ENCODE measurements at places on chromosomes 3 and 15.

DNA sequence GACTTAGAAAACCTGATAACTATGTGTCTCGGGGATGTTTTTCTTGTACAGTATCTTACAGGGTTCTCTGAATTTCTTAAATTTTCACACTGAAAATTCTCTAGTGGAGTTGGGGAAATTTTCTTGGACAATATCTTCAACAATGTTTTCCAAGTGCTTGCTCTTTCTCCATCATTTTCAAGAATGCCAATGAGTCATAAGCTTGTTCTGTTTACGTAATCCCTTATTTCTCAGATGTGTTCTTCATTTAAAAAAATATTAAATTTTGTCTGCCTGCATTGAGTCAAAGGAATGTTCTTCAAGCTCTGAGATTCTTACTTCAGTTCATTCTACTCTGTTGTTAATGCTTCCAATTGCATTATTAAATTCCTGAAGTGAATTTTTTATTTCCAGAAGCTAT is 21.9 kb upstream of the PLSCR2 start:
- no peak for DNase-seq

- DNase-seq, result no peak
Observed at GRCh38 chr3:42723219-42723618, 20.6 kb upstream of the HHATL start.

GRCh38 chr3:186366206-186366605 is 4.2 kb upstream of the DGKG start:
- DNase-seq, result no peak

DNA sequence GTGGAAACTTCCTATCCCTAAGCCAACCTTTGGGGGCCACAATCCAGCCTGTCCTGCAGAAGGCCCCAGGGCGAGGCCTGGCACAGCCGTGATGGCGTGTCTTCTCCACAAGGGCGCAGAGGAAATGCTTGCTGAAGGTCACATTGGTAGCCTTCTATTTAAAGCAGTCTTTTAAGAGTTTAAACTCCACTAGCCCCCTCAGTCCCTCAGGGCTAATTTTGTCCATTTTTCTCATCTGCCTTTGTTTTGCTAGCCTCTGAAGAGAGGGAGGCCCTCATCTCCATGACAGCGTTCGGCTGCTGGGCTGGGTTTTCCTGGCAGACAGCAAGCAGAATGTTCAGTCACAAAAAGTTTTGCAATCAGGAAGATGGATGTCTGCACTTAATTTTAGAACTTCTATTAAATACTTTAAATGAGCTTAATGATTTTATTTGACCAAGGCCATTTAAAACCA is 40.8 kb downstream of the RARB start:
- no peak for DNase-seq

- DNase-seq, result no peak
Observed at GRCh38 chr15:48893311-48893710, 15.4 kb downstream of the EID1 start.
